ENCODE measurements at places on chromosomes 11 and 22.

- no peak for DNase-seq
Measured at GRCh38 chr11:35344681-35345574, 74.4 kb downstream of the SLC1A2 start.

DNA sequence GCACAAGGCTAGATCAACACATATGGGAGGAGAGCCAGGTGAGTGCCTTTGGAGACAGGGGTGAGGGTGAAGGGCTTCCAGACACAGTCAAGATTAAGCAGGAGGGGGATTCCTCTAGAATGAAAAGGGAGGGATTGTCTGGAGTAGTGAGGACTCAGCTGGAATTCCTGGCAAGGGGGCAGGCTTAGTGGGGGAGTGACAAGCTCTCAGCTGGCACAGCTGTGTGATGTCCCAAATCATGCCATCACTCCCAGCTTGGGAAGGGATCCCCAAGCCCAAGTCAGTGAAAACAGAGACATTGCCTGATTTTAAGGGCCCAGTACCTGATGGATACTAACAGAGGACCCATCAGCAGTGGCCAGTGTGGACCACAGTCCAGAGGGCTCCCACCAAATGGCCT lies 119.0 kb downstream of the MPPED2 start:
- DNase-seq, result no peak

- DNase-seq, result no peak
Measured at GRCh38 chr11:2432171-2432621, 12.1 kb downstream of the TRPM5 start.

- no peak for DNase-seq
Measured at GRCh38 chr11:108286370-108286769, 63.5 kb downstream of the ATM start.

DNA sequence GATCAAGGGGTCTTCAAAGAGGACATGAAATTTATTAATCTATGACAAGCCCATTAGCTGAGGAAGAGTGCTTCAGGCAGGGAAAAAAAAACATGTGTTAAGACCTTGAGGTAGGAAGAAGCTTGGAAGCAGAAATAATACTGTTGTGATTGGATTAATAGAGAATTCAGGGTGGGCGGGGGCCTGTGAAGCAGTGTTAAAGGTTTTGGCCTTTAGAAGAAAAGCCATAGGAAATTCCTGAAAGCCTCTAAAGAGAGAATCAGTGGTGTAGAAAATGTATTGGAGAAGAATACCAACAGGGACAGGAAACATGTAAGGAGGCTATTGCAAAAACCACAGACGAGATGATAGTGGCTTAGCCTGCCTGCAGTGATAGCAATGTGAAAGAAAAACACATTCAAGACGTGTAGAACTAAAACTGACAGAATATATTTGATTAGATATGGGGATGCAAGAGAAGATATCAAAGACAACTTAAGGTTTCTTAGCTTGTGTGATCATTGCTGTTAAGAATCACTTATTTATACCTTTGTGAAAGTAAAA lies 404.4 kb upstream of the ANO3 start:
- DNase-seq, result no peak

- DNase-seq, result peak; percentile 30
Measured at GRCh38 chr11:69337211-69337721, 43.3 kb downstream of the MYEOV start.
